ENCODE measurements at places on chromosomes 2 and 18.

DNA sequence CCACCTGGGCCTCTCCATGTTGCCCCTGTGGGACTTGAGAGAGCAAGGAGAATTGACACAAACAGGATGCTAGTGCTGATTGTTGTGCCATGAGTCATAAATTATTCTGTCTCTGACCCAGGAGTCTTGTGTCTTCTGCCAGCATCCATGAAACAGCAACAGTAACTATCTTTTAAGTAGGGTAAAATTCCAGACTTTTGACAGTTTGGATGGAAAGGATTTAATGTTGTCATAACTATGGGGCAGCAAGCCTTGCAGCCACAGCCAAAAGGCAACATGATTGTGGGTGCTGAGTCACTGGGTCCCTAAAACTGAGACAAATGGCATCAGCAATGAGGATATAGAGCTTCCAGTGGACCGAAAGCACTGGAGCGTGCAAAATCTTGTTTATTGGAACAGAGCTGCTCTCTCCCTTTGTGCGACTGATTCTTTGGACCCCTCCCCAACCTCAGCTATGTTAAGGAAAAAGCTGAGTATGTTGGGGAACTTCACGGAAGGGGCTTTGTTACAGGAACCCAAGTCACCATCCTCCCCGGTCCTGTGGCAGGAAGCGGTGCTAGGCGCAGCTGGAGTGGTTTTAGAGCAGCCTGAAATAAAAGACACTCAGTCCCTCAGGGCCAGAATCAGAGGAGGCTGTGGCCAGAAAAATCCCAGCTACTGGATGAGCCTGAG lies 9.6 kb upstream of the ITPRIPL1 start:
- DNase-seq = no peak

DNA sequence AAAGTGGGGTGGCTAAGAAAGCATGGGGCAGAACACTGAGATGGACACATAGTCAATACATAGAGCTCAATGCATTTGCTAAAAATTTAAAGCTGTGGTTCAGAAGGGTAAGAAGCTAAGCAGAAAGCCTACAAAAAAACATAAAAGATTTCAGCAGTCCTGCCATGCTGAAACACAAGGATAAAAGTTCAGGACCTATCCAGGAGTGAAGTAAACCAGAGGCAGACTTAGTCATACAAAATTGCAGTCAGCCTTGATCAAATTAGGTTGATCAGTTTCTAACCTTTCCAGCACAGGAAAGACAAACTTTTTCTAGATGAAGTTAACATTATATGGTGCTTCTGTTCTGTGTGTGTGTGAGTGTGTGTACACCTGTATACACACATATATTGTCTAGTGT lies 120.8 kb upstream of the RBMS1 start:
- DNase-seq = no peak

DNA sequence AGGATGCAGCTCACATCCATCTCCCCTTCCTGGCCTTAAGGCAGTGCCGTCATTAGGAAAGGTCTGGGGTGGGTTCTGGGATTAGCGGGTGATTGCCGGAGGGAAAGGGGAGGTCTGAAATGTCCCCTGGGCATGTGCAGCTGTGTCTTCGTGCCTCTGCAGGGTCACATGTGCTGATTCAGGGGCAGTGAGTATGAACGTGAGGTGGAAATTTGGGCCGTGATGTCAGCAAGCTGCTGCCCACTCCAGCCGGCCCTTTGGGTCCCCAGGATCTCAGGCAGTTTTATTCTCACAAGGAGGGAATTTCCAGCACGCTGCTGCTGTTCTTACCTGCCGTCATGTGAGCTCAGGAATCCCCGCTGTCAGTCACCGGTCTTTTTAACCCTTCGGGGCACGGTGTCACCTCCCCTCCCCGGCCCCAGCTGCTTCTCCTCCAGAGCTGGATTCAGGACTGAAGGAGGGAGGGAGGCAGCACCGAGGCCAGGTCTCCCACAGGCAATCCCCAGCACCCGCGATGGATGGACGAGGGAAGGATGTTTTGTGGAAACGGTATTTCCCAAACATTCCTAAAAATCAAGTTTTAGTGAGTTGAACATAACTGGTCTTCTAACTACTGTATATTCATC lies 23.5 kb downstream of the GPR35 start:
- DNase-seq = no peak

- no peak for DNase-seq
Observed at GRCh38 chr2:57204364-57204763, 842.2 kb upstream of the VRK2 start.

Data from GM12891 (cell line).